ENCODE measurements at places on chromosomes 11 and 22.
A peak's percentile ranks its signal among the peaks of the same experiment; 100 is the strongest.

DNA sequence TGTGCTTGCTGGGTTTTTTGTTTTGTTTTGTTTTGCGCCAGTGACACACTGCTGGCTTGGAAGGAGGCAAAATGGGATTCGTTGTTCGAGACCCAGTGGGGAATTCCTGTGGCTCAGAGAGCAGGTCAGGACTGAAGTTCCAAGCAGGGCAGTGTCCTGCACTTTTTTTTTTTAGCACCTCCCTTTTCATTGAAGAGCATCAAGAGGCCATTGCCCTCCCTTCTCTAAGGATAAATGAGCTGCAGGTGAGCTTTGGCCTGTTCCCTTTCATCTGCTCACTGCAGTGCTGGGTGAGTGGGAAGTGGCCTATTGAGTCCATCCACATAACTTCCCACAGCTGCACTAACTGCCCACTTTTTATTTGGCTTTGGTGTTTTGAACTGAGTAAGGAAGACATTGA, 87.8 kb downstream of the ARHGAP42 start:
- DNase-seq: no peak

- DNase-seq: no peak
These were observed 348.0 kb downstream of the BUD13 start for GRCh38 chr11:116424615-116425261.

DNA sequence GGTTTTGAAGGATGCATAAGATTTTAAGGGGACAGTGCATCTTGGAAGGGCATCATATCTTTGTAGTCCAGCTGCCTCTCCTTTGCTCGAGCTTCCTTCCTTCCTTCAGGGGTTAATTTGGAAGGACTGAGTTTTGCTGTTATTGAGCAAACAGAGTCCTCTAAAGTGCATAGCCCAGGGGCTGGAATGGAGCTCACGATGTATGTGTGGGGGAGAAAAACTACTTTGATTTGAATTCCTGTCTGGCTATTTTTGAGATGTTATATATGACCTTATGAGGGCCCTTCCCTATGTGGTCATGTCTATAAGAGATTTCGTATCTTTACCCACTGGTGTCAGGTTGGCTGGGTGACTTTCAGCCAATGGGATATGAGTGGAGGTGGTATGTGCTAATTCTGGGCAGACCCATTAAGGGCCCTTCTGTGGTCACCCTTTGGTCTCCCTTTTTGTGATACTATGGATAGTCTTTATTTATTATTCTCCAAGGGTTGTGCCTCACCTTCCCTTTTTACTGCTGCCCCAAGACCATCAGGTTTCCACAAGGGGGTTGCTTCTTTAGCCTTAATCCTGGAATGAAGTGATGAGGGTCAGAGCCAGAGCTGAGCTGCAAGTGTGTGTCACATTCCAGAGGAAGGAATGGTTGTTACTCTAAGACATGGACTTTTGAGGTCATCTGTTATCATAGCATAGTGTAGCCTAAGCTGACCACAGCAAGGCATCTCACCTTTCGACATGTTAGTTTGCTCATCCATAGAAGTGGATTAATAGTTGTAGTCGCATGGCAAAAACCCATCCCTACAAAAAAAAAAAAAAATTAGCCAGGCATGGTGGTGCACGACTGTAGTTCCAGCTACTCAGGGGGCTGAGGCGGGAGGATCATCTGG, 54.6 kb downstream of the LRRC74B start:
- DNase-seq: no peak

GRCh38 chr11:12100429-12100828, 10.0 kb upstream of the MICAL2 start:
- DNase-seq: no peak

- peak; percentile 98 for DNase-seq
These were observed 22.8 kb downstream of the MYH9 start for GRCh38 chr22:36365020-36365411.

DNA sequence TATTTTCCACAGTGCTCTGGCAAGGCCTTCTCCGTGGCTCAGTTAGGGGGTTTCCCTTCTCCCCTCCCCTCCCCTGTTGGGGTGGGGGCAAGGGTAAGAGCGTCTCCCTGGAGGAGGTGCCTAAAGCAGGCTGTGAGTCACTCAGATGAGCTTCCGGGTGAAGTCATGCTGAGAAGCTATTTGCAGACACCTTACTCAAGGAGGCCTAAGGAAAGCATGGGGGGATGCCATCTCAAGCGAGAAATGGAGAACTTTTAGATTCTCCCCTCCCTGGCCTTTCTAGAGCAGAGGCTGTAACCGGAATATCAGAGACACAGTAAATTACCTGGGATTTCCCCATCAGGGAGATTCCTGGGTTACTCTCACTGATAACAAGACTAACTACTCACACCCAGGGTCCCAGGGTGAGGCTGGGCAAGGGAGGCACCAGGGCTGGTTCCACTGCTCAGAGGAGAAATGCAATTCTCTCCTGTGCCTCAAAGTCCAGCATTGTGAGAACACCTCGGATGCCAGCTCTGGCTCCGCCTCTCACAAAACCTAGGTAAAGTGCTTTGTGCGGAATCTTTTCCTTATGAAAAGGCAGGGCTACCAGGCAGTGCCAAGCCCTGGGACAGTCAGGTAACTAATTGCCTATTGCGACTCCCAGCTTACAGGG, 123.6 kb downstream of the ABTB2 start:
- peak; percentile 95 for DNase-seq

DNA sequence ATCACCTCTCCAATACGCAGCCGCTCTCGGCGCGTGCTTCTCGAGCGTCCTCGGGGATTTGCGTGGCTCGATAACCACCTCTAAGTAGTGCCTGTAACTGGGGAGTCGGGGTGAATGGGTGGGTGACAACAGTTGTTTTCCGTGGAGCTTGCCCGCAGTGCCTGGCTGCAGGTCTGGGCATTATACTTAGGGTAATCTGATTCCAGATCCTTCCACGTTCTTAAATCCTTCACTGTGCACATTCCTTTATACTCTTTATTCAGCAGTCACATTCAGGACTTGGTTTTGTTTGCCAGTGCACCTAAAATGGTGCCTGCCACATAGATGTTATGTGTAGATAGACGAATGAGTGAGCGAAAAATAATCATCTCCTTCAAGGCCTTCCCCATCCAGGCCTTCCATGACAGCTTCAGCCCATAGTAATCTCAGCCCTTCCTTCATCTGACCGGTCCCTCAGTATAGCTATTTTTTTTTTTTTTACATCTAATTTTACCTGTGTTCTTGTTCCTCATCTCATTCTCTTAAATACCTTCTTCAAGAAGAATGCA, 602 bp downstream of the NAT10 start:
- no peak for DNase-seq

DNA sequence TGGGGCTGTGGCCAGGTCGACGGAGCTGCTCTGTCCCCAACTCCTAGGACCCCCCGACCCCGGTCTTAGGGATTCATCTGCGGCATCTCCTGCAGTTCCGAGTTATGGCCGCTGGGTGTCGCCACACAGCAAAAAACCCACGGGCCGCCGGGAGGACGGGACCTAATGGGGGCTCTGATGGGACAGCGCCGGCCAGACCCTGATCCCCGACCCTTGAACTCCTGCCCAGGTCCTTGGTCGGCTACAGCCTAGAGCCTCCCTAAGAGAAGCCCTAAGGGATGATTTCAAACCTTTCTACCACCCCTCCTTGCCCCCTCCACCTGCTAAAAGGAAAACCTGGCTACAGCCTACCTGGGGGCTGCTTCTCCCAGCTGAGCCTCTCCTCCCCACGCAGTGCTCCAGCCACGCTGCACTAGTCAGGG, 30.8 kb upstream of the LRRC10B start:
- DNase-seq: peak; percentile 58

DNA sequence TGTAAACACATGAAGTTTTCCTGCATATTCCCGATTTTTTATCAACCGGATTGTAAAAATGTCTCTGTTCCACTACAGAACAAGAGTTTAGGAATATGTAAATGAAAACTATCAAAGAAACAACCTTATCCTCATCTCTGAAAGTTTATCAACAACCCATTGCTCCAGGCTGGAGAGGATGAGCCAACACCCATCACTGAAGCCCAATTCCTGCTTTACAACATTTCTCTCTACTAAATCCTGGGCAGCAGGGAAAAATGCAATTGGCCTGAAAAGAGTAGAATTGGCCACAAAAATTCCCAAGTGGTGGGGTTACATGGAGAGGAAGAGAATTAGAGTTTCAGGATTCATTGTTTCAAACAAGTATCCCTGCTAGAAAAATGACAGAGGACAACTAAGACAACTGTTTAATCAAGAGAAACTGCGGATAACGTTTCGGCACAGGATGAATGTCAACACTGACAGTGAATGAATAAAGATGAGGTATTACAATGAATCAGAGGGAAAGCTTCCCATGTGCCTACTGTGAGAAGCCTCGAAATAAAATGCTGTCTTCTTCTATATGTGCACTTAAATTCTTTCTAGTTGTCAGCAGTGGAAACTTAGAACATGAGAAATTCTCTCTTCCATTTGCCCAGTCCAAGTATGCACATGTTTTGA, 317.3 kb upstream of the ANO3 start:
- DNase-seq: no peak

DNA sequence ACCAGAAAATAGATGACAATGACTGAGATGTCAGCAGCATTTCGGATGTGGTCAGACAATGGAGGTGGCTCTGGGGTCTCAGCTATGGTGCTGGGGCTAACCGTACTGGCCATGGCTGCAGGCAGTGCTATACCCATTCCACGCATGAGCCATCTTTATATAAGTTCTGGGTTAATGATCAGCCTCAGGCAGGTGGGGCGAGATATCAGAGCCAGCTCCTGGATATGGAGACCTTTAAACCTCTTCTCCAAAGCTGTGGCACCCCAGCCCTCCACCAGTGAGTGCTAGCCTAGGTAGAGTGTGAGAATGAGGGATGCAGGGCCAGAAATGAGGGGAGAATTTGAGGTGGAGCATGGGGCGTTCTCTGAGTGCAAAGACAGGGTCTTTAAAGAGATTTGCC, at the start of gene SLC5A4:
Gene SLC5A4 (minus strand): TSS at position 131 of the 400 bp plus-strand sequence. CDS start 18 bp downstream, at position 113.
- DNase-seq: no peak

GRCh38 chr11:8228231-8228630, 35.4 kb downstream of the LMO1 start:
- no peak for DNase-seq

- DNase-seq: peak; percentile 72
These were observed 101.4 kb downstream of the SYT9 start for GRCh38 chr11:7353100-7353499.

GRCh38 chr11:19957294-19957943, 202.9 kb downstream of the DBX1 start:
- no peak for DNase-seq

DNA sequence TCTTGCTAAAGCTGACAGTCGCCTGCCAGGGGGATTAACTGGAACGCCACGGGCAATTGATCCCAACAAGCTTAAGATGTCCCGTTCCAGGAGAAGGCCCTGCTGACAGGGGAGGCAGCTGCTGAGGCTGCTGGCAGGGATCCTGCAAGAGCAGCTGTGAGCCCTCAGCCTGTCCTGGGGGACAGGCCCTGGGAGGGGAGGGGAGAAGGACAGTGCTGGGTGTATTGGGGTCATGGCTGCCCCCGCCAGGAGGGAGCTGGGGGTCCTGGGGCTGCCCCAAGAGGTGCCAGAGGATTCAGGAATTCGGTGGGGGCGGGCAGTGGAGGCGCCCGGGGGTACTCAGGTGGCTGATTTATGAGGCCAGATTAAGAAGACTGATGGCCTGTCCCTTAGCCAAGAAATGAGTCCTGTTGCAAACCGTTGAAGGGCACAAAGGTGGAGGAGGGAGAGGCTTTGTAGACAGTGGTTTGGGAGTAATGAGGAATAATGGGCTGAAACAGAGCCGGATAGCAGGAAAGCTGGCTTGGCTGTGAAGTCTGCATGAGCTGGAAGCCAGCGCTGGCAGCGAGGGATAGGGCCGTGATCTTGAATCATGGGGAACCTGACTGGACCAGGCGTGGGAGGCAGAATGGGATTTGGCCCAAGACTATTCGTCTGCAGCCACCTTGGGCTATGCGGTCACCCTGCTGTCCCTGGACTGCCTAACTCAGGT, 133.5 kb downstream of the CACNA1I start:
- DNase-seq: no peak

- DNase-seq: no peak
These were observed 16.0 kb downstream of the CARD10 start for GRCh38 chr22:37503183-37503683.

- DNase-seq: no peak
These were observed 11.3 kb upstream of the PMM1 start for GRCh38 chr22:41600976-41601375.

DNA sequence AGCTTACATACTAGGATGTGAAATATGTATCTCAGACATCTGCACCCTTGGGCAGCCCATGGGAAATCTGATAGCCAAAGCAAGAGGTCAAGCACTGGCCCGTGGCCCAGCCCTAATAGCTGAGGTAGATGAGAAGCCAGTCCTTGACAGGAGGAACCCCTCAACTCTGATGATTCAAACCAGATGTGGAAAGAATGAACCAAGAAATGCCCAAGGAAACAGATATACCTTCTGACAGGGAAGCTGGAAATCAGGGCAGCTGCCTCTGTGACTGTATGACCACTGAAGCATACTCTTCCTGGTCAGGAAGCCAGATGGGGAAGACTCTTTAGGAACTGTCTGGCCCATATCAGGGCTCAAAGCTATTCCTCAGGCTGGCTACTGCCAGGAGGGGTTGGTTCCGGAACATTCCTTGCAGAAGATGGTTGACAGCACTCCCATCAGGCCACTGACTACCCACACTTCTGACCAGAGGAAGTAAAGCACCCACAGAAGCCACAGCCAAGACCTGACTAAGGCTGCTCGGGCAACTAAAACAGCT, 124.2 kb downstream of the SWAP70 start:
- peak; percentile 71 for DNase-seq

DNA sequence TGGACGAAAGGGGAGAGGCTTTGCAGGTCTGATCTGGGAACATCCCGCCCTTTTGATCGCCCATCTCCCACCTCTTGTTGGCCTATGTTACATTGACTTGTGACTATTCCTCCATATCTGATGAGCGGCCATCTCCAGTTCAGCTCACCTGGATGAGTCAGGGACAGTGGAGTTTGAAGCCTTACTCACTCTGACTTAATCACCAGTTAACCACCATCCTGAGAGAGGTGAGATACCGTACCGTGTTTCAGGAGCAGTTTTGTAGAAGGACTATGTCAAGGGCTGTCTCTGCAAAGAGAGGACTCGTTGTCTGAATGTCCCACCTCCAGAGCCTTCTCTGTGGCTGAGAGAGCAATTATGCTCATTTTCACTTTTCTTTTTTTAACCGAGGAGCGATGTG, 771.7 kb downstream of the NTM start:
- no peak for DNase-seq

- DNase-seq: no peak
These were observed 457 bp downstream of the RNF141 start for GRCh38 chr11:10540546-10540914.

- no peak for DNase-seq
These were observed 9.5 kb downstream of the ELFN2 start for GRCh38 chr22:37417677-37418348.

GRCh38 chr11:117279711-117280376, 11.3 kb upstream of the BACE1-AS start:
- DNase-seq: no peak

DNA sequence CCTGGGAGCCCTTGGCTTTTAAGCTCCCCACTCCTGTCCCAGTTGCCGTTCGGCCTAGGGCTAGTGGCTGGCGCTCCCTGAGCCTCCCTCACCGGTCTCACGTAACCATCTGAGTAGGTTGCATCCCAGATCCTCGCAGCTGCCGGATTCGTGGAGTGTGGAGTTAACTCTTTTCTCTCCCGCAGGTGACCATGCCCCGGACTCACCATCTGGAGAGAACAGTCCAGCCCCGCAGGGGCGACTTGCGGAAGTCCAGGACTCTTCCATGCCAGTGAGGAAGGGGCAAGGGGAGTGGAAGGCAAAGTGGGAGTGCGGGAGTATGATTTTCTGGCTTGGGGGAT, 902 bp downstream of the MUS81 start:
- DNase-seq: no peak
